ENCODE measurements at places on chromosomes 7 and 10. TPM values are rescaled to one million over a fixed set of nuclear protein-coding genes. Genes with fewer than 3 reads are reported as not detected.

DNA sequence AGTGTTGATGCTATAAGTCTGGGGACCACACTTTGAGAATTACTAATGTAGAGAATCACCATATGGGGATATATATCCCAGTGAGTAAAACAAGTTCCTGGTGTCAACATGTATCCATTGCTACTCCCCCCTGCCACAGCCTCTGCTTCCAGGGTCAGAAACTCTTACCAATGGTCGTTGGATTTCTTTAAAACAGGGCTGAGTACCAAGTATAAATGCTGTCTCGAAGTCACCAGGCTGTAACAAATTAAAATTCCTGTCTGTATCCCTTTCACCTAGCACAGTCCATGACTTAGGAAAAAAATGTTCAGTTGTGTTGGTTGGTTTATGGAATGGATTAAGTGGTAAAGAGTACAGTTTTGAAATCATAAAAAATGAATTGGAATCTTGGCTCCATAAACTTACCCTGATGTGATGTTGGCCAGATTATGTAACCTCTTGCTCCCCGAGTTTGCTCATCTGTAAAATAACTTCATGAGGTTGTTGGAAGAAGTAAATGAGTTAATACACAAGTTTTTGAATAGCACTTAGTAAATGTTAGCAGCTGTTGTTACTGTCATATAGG, 364.0 kb upstream of the LRGUK start:
- H3K4me3 ChIP-seq: no peak overlapping the region
- DNase-seq: peak; percentile 7
- no peak overlapping the region for H3K27ac ChIP-seq
- no peaks in the 10 kb centered on the region for H3K27me3 ChIP-seq
- no peaks in the 10 kb centered on the region for H3K4me1 ChIP-seq

DNA sequence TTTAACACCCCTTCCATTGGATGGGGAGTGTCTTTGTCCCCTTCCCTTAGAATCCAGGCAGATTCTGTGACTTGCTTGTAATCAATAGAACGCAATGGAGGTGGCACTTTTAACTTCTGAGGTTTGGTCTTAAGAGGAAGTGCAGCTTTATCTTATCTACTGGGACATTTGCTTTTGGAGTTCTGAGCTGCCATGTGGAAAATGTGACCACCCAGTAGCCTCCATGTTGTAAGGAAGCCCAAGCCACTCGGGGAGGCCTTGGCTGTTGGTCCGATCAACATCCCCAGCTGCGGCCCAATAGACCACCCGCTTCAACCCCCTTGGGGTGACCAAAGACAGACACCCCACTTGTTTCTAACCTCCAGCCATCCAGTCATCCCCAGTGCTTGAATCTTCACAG, 86.3 kb upstream of the FAM171A1 start:
- no peaks in the 10 kb centered on the region for H3K4me1 ChIP-seq
- no peaks in the 10 kb centered on the region for H3K36me3 ChIP-seq
- DNase-seq: no peak
- H3K27ac ChIP-seq: no peak overlapping the region

DNA sequence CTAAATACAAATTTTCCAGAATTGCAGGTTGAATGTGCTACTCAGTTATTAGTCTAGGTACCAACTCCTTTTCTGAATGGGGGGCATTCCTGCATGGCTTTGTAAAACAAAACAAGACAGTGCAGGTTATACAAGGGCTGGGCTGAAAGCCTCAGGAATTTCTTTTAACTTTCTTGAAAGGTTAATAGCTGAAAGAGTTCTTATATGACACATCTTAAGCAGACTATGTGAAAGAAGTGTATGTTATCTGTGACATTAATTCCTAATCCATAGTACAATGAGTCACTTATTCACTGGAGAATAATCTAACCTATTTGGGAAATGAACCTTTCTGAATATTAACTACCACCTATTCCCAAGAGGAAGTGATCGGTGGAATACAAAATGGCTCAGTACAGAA, 115.6 kb upstream of the FAM133B start:
- H3K27ac ChIP-seq: no peak overlapping the region
- H3K4me3 ChIP-seq: no peak overlapping the region
- DNase-seq: no peak
- no peaks in the 10 kb centered on the region for H3K27me3 ChIP-seq
- no peaks in the 10 kb centered on the region for H3K36me3 ChIP-seq
- H3K4me1 ChIP-seq: no peaks in the 10 kb centered on the region

DNA sequence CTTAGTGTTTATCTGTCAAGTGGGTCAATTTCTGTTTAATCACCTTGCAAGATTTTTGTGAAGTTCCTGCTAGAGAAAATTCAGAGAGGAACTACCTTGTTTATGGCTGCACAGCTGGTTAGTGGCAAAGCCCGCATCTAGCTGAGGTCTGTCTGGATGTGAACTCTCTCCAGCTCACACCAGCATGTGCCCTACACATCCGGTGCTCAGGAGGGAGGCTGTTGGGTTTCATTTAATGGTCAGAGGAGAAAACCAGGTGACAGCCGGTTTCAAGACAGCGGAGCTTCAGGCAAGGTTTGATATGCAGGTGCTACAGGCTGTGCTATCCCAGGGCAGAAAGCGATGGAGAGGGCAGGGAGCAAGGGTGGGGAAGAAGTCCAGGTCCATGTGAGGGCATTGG, 351.1 kb downstream of the ACTR3B start:
- no peaks in the 10 kb centered on the region for H3K36me3 ChIP-seq
- peak; percentile 60 for DNase-seq
- no peak overlapping the region for H3K27ac ChIP-seq
- no peaks in the 10 kb centered on the region for H3K4me1 ChIP-seq
- no peaks in the 10 kb centered on the region for H3K27me3 ChIP-seq

DNA sequence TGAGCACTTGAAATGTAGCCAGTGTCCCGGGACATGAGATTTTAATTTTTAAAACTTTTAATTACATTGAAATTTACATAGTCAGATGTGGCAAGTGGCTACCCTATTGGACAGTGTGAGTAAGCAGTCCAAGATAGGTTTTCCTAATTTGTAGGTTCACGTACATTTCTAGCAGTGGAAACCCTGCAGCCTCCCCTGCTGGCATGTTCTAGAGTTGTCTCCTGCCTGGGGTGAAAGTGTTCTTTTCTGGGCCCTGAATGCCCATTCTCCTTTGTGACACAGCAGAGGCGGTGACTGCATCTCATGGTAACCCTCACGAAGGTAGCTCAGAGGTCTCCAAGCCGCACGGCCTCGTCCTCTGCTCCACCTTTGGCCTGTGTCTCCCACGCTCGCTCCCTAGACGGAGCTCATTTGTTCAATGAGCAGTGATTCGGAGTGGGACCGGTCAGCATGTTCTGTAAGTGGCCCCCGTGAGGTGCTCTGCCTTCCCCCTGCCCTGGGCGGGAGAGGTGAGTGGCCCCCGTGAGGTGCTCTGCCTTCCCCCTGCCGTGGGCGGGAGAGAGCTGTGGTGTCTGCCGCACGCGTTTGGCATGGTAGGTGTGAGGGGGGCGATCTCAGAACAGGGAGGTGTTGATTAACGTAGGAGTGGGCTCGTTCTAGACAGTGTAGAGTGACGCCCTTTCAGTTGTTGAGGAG, 18.0 kb downstream of the WDR37 start:
- peaks cover 45% of the 10 kb centered on the region for H3K36me3 ChIP-seq
- H3K4me1 ChIP-seq: no peaks in the 10 kb centered on the region

DNA sequence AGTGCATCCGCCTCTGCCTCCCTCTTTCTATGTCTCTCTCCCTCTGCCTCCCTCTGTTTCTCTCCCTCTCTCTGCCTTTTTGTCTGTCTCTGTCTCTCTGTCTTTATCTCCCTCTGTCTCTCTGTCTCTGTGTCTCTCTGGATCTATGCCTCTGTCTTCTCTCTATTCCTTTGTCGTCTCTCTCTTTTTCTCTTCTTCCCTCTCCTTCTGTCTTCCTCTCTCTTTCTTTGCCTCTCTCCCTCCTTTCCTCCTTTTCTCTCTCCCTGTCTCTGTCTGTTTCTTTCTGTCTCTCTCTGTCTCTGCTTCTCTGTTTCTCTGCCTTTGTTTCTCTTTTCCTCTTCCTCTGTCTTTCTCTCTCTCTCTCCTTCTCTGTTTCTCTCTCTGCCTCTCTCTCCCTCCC, 678.8 kb upstream of the NRP1 start:
- no peaks in the 10 kb centered on the region for H3K27me3 ChIP-seq
- no peak overlapping the region for H3K4me3 ChIP-seq
- no peak for DNase-seq
- no peaks in the 10 kb centered on the region for H3K4me1 ChIP-seq

- peak overlapping the region; percentile 93 for H3K27ac ChIP-seq
- H3K4me3 ChIP-seq: peak overlapping the region; percentile 77
- no peaks in the 10 kb centered on the region for H3K27me3 ChIP-seq
- DNase-seq: no peak
- peaks cover 4% of the 10 kb centered on the region for H3K36me3 ChIP-seq
Observed at GRCh38 chr10:86520871-86521677, 518 bp downstream of the WAPL start.

- H3K27me3 ChIP-seq: no peaks in the 10 kb centered on the region
- no peaks in the 10 kb centered on the region for H3K36me3 ChIP-seq
- peak overlapping the region; percentile 36 for H3K27ac ChIP-seq
- peaks cover 41% of the 10 kb centered on the region for H3K4me1 ChIP-seq
Observed at GRCh38 chr10:77159538-77160110, 478.0 kb downstream of the KCNMA1 start.

DNA sequence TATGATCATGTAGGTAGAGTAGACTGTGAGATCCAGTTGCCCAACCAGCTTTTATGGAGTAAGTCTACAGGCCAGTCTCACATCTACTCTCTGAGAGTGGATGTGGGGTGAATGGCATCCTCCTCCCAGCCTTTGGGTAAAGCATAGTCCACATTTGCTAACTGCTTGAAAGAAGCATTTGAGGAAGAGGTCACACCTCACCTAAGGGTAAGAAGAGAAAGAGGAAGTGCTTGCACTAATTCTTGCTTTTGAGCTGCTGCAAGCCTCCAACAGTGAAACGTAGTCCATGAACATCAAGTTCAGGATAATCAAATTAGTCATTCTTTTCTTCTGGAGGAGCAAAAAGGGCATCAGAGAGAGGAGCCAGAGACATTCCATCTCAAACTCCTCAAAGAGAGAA, 93.9 kb upstream of the AGR3 start:
- no peaks in the 10 kb centered on the region for H3K36me3 ChIP-seq
- no peaks in the 10 kb centered on the region for H3K27me3 ChIP-seq
- no peak for DNase-seq
- no peak overlapping the region for H3K27ac ChIP-seq

DNA sequence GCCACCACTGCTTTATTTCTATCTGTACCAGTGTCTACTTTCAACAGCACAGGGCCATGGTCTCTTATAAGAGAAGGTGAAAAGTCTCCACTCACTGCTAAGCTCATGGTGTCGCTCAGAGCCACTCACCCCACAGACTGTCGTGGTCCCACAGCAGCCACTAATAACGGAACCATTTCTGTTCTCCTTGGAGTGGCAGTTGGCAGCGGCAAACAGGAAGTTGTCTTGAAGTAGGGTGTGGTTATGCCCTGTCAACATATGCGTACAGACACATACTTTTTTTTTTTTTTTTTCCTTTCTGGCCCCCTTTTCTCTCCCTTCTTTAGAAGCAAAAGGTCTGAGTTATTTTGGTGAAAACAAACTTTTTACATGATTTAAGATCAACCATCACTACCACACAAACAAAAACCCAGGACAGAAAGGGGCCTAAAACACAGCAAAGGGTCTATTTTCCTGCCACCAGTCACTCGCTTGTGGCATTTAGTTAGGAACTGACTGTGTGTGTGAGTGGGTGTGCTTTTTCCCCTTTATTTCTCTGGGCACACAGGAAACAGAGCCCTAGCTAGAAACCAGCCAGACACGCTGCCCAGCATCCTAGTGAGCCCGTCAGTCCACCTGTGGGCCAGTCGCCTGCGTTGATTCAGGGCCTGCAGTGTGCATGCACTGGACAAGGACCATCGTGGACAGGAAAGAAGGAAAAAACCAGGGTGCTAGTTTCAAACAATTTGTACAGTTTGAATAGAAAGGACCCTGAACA, 96.7 kb upstream of the EFCAB10 start:
- no peaks in the 10 kb centered on the region for H3K27me3 ChIP-seq
- no peaks in the 10 kb centered on the region for H3K36me3 ChIP-seq
- H3K27ac ChIP-seq: peak overlapping the region; percentile 69
- H3K4me1 ChIP-seq: peaks cover 81% of the 10 kb centered on the region

DNA sequence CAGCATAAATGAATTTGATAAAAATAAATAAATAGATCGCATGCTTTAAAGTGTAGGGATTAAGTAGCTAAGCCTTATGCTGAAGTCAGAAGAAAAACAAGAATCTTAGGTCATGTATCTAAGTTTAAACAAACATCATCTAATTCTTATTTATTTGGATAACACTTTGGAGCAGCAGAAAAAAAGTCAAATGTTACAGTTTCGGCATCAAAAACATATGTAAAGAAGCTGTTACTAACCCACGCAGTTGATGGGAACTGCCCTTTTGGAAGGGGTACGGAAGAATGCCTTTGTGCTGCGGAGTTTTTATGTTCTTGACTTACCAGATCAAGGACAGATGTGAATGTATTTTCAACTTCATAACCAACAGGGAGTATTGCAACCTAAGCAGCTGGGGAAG, 37.3 kb upstream of the HABP2 start:
- H3K27ac ChIP-seq: no peak overlapping the region
- no peaks in the 10 kb centered on the region for H3K36me3 ChIP-seq
- peaks cover 5% of the 10 kb centered on the region for H3K4me1 ChIP-seq
- H3K27me3 ChIP-seq: no peaks in the 10 kb centered on the region
- DNase-seq: no peak

DNA sequence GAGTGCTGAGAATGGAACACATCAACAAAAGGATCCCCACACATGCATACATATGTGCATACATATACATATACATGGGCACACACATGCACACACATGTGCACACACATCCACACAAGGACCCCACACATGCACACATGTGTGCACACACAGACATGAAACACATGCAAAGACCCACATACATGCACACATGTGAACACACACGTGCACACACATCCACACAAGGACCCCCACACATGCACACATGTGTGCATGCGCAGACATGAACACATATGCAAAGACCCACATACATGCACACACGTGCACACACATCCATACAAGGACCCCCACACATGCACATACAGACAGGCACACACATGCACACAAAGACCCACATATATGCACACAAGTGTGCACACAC, 104.4 kb upstream of the ADARB2 start:
- no peak overlapping the region for H3K4me3 ChIP-seq
- no peaks in the 10 kb centered on the region for H3K27me3 ChIP-seq
- no peaks in the 10 kb centered on the region for H3K4me1 ChIP-seq
- peak; percentile 50 for DNase-seq
- H3K27ac ChIP-seq: no peak overlapping the region

The TBRG4 gene
- 59.2 TPM for total RNA-seq

The TMEM176A gene
- 47.7 TPM for total RNA-seq

The LRRC4 gene
- under 0.01 TPM for total RNA-seq

The PRTFDC1 gene
- 3.0 TPM for total RNA-seq

The LRIT1 gene
- not detected for total RNA-seq

The LGI1 gene
- 0.17 TPM for total RNA-seq

The APBB1IP gene
- 4.4 TPM for total RNA-seq

The GJD4 gene
- total RNA-seq: not detected

The LIPM gene
- total RNA-seq: not detected

The FOXP2 gene
- total RNA-seq: 42.9 TPM

The PCLO gene
- 2.9 TPM for total RNA-seq

The MICALL2 gene
- 18.3 TPM for total RNA-seq

The GDF2 gene
- not detected for total RNA-seq
